ACHN (cell line): ENCODE measurements at places on chromosomes 3 and 15.

DNA sequence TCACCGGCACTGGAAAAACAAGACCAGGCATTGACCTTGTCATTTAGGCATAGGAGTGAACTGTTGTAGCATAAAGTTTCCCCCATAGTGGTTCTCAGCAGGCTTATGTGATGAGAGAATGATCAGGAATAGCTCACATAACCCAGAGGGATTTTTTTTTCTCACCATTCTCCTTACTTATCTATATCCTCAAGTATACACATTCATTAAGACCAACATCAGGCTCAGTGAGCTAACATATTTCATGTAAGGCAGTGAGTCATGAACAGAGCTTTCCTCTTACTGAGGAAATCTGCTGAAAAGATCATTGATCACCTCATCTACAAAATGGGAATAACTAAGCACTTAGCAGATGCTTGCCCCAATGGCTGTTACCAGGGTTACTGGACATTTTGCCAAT, 396.6 kb upstream of the TMCO5A start:
- no peak for DNase-seq

GRCh38 chr15:98874773-98875172, 132.8 kb downstream of the PGPEP1L start:
- no peak for DNase-seq

GRCh38 chr3:42749753-42750231, 23.3 kb downstream of the CCDC13 start:
- DNase-seq: peak; percentile 12

DNA sequence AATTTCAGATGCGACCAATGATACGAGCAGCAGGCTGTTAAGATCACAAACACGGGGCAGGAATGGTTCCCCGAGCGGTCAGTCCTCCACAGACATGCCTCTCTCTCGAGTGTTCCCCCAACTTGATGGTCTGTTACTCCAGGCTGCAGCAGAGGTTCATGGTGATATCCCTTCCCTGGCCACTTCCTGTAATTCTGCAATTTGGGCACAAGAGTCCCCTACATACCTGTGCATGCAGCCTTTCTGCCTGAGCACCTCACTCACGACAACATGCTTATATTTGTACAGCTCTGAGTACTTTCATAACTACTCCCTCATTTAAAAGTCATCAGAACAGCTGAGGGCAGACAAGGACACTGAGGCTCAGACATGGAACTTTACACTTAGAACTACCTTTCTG, 408.1 kb upstream of the NR2F2 start:
- peak; percentile 5 for DNase-seq

GRCh38 chr15:59543721-59544547, 67.6 kb upstream of the GCNT3 start:
- no peak for DNase-seq

DNA sequence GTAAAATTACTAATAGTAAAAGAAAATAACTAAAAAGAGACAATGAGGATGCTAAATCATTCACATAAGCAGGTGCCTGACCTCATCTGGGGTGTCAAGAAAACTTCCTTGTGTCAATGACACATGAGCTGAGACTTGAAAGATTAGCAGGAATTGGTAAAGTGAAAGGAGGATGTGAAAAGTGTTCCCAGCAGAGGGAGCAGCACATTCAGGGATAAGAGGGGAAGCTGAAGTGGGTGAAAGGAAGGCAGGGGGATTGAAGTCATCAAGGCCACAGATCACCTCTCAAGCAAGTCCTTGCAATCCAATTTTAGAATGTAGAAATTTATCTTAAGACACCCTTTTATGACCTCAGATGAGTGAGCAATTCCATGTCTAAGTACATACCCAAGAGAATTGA, 60.2 kb upstream of the ACP3 start:
- peak; percentile 51 for DNase-seq

GRCh38 chr3:16516695-16517481, 3.4 kb upstream of the RFTN1 start:
- DNase-seq: peak; percentile 61

- no peak for DNase-seq
Observed at GRCh38 chr3:187807086-187807862, 62.0 kb upstream of the BCL6 start.
